ENCODE measurements at places on chromosomes 6 and 20.

- DNase-seq: no peak
Observed at GRCh38 chr6:7813193-7813592, 87.3 kb downstream of the BMP6 start.

DNA sequence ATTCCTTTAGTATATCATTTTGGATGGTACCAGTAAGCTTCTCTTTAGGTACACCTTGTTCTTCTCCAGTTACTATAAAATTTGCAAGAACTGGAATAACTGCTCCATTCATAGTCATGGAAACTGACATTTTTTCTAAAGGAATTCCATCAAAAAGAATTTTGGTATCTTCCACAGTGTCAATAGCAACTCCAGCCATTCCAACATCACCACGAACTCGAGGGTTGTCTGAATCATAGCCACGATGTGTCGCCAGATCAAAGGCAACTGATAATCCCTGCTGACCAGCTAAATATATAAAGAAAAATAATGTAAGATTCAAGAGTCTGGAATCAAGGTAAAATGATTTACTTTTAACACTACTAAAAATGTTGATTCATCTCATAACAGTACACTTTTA is 5.3 kb downstream of the MMUT start:
- no peak for DNase-seq

DNA sequence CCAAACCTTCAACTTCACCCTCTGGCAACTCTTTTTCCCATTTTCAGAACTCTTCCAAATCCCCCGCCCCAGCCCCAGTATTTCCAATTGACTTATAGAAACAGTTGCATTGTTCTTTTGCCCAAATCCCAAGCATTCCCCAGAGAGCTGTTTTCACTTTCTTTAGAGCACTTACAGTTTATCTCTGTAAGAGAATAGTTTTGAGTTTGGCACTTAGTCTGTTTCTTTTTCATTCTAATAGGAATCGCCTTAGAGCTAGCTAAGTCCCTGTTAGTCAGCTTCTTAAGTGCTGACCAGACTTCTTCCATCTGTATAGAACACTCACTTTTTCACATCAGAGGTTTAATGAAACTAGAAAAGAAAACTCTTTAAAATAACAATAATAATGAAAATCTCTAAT is 374.2 kb upstream of the FLRT3 start:
- DNase-seq: no peak

DNA sequence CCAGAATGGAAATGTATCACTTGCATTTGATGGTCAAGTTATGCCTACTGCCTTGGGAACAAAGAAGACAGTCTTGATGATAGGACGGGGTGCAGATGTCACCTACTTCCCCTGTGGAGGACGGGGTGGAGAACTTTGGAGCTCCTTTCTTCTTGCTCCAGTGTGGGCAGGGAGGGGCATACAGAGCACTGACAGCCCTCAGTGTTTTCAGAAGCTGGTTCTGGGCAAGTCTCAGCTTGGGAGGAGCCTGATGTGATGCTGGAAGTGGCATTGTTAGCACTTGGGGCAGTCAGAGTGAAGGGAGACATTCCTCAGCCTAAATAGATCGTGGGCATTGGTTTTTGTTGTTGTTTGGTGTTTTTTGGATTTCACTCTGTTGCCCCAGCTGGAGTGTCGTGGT is 59.7 kb downstream of the SYNJ2 start:
- no peak for DNase-seq

DNA sequence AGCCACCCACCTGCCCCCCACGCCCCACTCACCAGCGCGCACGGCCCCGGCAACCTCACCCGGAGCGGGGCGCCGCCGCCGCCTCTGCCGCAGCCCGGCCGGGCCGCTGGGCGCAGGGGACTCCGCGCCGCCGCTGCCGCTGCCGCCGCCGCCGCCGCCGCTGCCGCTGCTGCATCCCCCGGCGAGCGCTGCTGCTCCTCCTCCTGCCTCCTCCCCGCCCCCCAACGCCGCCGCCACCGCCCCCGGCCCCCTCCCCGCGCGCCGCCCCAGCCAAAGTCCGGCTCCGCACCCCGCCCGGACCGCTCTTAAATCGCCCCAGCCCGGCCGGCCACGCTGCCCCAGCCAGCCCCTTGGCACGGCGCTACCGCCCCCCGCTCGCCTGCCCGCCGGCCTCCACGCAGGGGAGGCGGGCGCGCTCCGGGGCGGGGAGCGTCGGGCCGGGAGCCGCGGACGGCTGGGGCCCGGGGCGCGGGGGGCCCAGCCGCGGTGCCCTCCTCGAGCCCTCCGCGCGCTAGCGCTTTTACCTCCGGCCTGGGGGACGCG is at the start of gene SULF2:
Gene SULF2, minus strand, starts transcription at position 171 of the 543 bp plus-strand sequence. CDS start 28,118 bp downstream, outside the sequence.
- DNase-seq: no peak

DNA sequence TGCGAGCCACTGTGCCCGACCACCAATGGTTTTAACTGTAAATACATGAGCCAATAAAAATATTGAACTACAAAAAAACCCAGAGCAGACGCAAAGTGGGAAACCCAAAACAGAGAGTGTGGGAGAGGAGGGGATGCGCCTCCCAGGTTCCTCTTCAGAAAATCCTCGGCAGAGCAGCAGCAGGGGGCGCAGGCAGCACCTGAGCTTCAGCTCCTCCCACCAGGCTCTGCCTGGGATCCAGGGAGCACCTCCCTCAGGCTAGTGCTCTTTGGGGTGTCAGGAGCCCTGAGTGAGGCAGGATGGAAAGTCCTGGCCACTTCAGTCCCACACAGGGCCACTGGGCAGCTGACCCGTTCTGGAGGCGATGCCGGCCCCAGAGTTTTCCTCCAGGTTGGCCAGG is 536.9 kb upstream of the CDH4 start:
- DNase-seq: no peak

DNA sequence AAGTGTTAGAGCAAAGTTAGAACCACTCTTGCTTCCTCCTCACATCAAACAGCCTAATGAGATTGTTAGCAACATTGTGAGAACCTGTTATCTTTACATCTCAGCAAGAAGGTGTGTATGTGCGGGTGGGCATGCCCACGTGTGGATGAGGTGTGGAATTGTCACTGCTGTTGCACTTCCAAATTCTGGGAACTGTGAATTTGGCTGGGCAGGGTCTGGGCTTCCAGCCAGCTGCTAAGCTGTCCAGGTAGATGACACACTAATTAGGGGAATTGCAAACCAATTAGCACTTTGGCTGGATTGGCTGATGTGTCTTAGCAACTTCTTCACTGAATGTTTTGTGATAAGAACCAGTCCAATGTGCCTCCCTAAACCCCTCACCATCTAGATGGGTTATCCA is 848.2 kb downstream of the DHX35 start:
- no peak for DNase-seq

DNA sequence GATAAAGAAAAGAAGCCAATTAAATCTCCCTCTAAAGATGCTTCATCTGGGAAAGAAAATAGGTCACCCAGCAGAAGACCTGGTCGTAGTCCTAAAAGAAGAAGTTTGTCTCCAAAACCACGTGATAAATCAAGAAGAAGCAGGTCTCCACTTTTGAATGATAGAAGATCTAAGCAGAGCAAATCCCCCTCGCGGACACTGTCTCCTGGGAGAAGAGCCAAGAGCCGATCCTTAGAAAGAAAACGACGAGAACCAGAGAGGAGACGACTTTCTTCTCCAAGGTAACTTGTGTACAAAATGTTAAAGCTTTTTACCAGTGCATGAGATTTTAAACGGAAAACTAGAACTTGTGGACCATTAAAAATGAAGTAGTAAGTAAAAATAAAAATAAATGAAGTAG is 46.5 kb downstream of the FAM217A start:
- no peak for DNase-seq

- no peak for DNase-seq
Observed at GRCh38 chr20:57291003-57291402, 24.6 kb upstream of the BMP7 start.

GRCh38 chr6:107793191-107793590 is 30.9 kb downstream of the SCML4 start:
- DNase-seq: no peak

GRCh38 chr6:165627366-165627765 is 35.7 kb downstream of the PDE10A start:
- DNase-seq: no peak

- no peak for DNase-seq
Observed at GRCh38 chr6:159075506-159076228, 30.9 kb upstream of the TAGAP start.

DNA sequence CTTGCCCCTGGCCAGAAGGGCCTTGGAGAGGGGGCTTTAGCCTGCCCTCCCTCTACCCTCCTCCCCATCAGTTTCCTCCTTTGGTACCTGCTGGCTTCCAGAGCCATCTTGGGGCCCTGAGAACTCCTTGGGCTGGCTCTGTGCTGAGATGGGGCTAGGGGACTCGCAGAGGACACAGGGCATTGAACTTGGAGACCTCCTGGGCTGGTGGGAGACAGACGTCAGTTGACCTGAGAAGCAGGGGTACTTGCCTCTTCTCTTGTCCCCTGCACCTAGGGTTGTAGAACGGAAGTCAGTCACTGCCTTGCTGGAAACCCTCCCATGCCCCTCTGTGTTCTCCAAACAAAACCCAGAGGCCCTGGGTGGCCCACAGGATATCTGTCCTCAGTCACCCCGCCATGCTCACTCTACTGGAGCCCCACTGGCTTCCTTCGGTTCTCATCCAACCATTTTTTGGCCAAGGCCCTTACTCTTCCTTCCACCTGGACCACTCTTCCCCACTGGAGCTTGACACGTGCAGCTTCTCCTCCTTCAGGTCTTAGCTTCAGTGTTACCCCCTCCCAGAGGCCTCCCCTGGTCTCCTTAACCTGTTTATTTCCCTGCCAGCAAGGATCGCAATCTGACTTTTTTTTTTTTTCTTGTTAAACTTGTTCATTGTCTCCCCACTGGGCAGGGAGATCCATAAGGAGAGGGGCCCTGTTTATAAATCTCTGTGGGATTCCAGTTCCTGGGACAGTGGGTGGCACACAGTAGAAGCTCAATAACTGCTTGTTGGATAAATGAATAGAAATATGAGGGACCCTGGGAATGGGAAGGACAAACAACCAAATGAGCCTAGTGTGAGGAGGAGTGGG is 971 bp downstream of the RBCK1 start:
- DNase-seq: no peak

DNA sequence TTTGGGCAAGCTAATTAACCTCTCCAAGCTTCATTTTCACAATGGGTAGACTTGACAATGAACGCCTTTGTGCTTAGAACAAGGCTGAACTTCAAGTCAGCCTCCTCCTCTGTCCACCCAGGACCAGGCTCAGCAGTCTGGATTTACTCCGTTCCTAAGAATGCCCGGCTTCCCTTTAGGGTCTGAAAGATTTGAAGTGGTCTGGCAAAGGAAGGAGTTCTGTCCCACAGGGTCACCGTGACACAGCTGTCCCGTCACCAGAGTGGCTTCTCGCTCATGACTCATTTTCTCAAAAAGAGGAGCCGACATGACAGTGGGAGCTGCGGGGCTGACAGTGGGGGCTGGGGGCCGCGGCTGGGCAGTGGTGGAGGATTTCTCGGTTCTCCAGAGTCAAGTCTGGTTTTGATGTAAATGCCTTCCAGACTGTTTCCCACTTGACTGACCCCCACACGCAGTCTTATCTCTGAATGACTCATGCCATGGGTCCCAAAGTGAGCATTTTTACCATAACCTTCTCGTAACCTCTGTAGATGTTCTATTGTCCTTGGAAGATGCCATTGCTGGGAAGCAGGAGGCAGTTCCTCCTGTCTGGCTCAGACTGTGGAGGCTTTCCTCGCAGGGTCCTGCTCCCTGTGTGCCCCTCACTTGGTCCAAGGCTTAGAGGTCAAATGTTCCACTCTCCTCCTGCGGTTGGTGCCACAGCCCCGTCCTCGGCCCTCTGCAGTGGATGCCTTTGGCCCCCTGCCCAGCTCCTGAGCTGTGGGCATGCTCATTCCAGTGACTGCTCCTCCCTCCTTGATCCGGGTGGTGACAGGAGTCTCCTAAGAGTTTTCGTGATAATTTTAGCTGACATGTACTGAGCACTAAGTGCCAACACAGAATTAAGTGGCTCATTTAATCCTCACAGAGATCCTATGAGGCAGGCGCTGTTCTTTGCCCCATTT is 253.1 kb downstream of the FNDC1 start:
- no peak for DNase-seq

DNA sequence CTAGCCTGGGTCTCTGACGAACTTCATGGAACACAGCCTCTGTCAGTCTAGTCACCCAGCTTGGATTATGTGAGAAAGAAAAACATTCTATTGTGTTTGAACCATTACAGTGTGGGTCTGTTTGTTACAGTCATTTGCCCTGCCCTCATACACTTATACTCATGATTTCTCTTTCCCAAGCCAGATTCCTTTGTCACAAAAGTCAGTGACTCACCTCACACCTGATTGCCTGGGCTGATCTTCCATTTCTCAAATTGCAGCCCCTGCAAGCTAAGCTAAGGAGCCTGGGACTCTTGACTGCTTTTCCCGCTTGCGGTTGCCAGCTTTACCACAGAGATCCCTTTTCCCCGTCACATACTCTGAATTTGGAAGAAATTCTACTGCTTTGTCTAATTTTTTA is 395.9 kb downstream of the SAMD5 start:
- DNase-seq: no peak

DNA sequence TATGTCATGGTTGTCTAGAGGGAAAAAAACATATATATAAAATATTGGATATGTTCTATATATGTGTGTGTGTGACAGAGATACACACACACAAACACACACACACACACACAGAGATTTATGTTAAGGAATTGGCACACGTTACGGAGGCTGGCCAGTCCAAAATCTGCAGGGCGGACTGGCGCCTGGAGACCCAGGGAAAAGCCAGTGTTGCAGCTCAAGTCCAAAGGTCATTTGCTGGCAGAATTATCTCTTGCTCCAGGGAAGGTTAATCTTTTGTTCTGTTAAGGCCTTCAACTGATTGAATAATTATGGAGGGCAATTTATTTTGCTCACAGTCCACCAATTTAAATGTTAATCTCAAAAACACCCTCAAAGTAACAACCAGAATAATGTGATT is 37.5 kb upstream of the PDE7B start:
- DNase-seq: no peak

DNA sequence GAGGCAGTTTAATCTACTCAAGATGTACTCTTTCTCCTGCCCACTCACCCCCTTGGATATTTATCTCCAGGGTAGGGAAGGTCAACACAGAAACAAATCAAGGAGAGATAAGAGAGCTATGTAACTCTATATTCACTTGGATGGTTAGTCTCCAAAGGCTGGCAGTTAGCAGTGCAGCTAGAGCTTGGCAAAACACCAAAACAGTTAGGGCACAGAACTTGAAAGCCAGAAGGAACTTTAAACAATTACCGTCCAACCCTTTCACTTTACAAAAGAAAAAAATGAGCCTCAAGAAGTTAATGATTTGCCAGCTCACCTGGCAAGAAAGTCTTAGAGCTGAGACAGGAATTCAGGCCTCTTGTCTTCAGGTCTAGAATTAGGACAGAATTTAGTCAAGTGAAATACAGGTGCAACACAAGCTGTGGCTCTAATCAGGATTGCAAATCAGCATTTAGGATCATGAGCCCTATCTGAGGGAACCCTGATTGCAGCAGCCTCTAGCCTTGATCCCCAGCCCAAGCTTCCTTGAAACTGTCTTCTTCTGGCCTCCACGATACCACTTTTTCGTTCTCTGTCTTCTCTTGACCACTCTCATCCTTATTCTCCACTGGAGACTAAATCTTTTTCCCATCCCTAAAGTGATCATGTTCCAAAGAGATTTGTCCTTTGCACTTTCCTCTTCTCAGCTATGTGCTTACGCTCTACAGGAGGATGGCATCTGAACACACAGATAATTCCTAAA is 14.9 kb downstream of the NEDD9 start:
- DNase-seq: no peak
